NCI-H460 (cell line): ENCODE measurements at places on chromosomes 1 and 21. TPM values are rescaled to one million over a fixed set of nuclear protein-coding genes. Genes with fewer than 3 reads are reported as not detected.

The LDLRAD1 gene
- 0.52 TPM in 1 of 2 replicates, not detected in the other for total RNA-seq

The BACE2 gene
- total RNA-seq = 131 and 145 TPM in 2 replicates

The NBPF6 gene
- total RNA-seq = not detected in 2 replicates

The KCNH1 gene
- total RNA-seq = 0.14 and 0.15 TPM in 2 replicates

The PLPP3 gene
- total RNA-seq = 11.1 and 11.4 TPM in 2 replicates

The HLX gene
- 0.42 and 2.1 TPM in 2 replicates for total RNA-seq

The TMCC2 gene
- 1.5 and 1.8 TPM in 2 replicates for total RNA-seq

The ZNF670 gene
- 8.0 and 8.1 TPM in 2 replicates for total RNA-seq

The LCE3D gene
- not detected in 2 replicates for total RNA-seq

The SELENBP1 gene
- 24.6 and 28.9 TPM in 2 replicates for total RNA-seq

DNA sequence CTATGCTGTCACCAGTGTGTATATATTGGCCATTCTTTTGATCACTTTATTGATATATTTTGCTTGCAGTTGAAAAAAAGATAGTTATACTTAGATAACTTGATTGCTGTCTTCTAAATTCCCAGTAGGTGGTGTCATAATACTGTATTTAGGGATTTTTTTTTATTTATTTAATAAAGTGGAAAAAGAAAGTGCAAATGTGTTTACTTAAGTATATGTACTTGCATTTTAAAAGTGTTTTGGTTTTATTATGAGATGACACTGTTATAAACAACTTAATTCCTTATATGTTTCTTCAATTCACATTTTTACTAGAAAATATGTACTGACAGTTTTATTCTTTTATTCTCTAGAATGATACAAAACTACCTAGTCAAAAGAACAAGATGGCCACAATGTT lies 164.8 kb downstream of the USP25 start:
- peak; percentile 1 for DNase-seq

- no peak for DNase-seq
Measured at GRCh38 chr21:45280178-45280821, 7.4 kb downstream of the POFUT2 start.

DNA sequence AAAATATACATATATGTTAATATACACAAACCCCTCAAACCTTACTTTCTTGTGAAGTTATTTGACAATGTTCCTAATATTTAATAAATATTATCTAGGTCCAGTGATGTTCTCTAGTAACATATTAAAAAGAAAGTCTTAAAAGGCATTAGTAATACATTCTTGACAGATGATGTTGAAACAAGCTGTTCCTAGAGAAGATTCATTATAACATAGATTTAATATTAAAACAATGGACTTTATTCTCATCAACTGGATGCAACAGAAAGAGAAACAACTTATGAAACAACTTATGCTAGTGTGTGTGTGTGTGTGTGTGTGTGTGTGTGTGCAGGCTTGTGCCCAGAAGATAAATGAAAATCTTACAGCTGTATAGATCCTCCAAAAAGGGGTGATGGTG lies 68.5 kb upstream of the PLXNA2 start:
- DNase-seq = no peak

GRCh38 chr21:45250272-45250671 lies 37.4 kb downstream of the POFUT2 start:
- DNase-seq = no peak

DNA sequence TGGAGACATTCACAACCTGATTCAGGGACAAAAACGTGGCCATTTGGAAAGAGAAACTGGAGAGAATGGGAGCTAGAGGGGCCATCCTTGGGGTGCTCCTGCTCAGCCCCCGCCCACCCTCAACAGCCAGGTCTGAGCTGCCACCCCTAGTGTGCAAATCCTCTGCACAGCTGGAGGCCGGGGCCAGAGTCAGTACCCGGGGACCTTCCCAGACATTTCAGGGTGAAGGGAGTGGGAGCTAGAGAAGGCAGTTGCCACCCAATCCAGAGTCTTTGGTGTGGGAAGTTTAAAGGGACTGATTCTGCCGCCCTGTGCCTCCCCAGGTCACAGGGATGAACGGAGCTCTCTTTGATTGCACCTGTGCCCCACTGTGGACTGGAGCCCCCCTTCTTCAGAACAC lies 397.4 kb downstream of the MATN1 start:
- DNase-seq = no peak

- no peak for DNase-seq
Measured at GRCh38 chr1:51516649-51517158, 2.4 kb downstream of the EPS15 start.

DNA sequence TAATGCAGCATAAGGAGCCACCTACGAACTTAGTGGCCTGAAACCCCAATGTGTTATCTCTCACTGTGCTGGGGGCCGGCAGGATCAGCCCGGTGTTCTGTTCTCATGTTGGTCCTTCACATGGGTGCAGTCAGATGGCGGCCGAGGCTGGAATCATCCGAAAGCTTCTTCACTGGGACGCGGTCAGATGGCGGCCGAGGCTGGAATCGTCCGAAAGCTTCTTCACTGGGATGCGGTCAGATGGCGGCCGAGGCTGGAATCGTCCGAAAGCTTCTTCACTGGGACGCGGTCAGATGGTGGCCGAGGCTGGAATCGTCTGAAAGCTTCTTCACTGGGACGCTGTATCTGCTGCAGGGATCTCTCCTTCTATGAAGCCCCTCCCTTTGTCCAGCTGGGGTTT lies 12.6 kb upstream of the PCBP3 start:
- DNase-seq = no peak

- no peak for DNase-seq
Measured at GRCh38 chr1:26890467-26890796, 349 bp upstream of the GPN2 start.

DNA sequence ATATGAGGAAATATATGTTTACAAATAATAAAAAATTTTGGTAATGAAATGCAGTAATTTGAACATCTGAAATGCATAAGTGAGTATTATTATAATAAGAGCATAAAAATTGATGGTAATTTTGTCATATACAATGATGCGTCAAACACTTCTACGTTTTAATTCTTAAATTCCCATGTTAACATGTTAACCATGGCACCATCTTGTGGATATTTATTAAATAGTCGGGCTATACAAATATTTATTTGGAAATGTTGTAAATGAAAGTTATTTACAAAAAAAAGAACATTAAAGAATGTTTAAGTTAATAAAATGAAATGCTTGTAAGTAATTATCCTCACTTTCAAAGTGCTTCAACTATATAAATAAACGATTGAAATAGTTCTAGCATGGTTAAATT lies 57.2 kb upstream of the C1orf185 start:
- no peak for DNase-seq

GRCh38 chr1:234541286-234541975 lies 62.5 kb upstream of the TARBP1 start:
- no peak for DNase-seq

- DNase-seq = no peak
Measured at GRCh38 chr1:43286115-43286514, 734 bp upstream of the C1orf210 start.

DNA sequence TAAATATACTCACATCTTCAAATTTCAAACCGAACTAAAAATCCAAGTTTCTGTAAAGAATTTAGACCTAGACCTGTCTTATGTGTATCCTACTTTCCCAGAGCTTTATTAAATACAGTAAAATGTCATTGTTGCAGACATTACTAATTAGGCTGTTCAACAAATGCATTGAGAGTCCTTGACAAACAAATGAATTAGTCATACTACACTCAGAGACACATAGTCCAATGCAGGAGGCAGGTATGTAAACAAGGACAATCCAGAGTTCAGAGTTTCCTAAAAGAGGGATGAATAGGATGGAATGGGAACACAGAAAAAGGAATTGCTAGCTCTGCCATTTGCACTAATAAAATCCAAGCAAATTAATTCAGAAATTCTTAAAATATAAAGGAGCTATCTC lies 1.6 kb upstream of the EGLN1 start:
- no peak for DNase-seq

DNA sequence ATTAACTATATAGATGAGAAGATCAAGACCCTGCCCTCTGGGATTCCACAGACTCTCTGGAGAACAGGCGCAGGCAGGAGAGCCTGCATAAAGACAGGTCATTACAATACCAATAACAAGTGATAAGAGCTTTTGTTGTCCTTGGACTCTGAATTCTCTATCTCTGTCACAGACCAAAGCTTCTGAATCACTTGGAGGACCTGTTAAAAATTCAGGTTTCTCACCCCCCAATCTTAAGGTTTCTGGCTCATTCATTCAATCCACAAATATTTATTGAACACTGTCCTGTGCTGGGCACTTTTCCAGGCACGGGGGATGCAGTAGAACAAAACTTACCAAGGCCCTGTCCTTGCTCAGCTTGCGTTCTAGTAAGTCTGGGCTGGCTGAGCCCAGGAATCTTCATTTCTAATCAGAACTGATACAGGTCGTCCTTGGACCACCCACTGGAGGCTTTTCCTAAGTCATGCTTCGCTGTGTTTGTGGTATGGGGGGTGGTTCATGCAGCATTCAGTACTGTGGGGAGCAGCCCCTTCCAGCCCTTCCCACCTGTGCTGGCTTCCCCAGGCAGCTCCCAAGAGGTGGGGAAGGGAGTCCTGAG lies 1.4 kb downstream of the EFNA4 start:
- no peak for DNase-seq

- no peak for DNase-seq
Measured at GRCh38 chr1:54846301-54846700, 40.7 kb downstream of the DHCR24 start.

DNA sequence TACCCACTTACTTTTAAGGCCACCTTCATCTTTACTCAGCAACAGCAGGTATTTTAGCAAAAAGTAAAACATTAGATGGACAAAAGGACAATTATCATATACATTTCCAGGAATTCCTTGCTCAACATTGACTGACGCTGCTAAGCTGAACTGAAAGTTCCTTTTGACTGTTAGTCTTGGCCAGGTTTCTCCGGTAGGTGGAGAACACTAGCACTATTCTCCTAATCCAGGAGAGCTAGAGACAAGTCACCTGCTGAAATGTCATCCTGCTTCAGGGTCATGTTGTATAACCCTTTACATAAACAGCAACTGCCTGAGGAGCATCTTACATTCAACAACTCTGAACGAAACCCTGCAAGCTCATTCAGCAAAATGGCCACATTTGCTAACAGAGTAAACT lies 109.0 kb upstream of the ESRRG start:
- DNase-seq = no peak

GRCh38 chr1:219489636-219490035 lies 123.3 kb downstream of the ZC3H11B start:
- no peak for DNase-seq

- DNase-seq = peak; percentile 14
Measured at GRCh38 chr1:25692560-25692959, 76.0 kb downstream of the MAN1C1 start.

GRCh38 chr21:42694751-42695696 lies 41.6 kb downstream of the PDE9A start:
- DNase-seq = no peak

- DNase-seq = no peak
Measured at GRCh38 chr1:101131239-101131843, 105.5 kb upstream of the S1PR1 start.

DNA sequence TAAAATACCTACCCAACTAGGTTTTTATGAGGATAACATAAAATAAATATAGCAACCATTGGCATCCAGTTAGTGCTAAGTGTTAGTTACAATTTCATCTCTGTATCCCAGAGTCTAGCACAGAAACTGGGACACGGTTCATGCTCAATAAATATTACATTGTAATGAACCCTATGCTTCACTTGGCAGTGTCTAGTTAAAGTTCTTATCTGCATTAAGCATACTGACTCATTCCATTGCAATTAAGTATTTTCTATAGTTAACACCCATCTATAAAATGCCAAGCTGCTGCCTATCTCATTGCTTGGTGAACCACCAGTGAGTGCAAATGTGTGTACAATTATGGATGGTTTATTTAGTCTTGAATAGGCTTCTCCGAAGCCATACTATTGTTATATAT lies 15.2 kb downstream of the CHML start:
- DNase-seq = no peak

DNA sequence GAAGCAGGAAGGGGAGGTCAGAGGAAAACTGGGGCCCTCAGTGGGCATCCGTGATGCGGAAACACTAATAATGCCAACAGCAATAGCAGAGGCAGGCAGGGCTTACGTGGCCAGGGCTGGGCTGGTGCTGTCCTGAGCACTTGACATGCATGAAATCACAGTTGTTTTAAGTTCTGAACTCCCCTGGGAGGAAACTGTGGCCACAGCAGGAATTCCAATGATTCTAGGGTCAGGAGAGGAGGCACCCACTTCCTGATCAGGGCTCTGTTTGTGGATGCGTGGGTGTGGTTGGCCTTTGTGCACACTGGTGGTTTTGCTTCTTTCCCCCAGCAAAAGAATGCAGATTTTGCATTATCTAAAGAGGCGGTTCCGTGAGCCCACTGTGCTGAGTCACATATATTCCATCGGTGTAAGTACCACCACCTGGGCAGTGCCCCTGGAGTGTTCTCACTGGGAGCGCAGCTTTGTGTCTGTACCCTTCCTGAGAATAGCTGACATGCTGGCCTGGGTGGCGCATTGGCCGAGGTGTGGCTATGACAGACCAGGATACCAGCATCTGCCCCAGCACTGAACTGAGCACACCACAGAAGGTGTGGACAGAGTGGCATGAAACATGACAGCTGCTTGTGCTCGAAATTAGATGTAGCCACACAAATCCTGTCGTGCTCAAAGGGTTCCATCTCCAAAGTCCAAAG lies 71.0 kb downstream of the PDE9A start:
- DNase-seq = peak; percentile 67

GRCh38 chr1:206002160-206002559 lies 1.0 kb downstream of the RAB7B start:
- DNase-seq = no peak
